ENCODE measurements at places on chromosomes 7 and 10.

DNA sequence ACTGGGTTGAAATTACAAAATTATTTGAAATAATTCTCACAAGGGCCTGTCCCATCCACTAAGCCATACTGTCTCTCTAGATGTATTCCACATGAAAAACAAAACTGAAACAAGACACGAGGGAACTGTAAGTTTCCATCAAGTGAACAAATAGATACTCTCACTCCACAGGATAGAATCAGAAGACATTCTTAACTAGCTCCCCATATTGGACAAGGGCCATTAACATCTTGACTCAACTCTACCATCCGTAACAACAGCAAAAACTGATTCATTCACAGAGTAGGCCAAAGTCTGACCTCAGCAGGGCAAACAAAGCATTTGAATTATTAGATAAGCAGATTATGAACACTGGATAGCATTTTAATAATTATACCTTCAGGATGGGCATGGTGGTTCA is 29.1 kb downstream of the UBE2H start:
- DNase-seq: no peak

GRCh38 chr10:110480387-110480786 is 17.3 kb upstream of the DUSP5 start:
- DNase-seq: no peak

DNA sequence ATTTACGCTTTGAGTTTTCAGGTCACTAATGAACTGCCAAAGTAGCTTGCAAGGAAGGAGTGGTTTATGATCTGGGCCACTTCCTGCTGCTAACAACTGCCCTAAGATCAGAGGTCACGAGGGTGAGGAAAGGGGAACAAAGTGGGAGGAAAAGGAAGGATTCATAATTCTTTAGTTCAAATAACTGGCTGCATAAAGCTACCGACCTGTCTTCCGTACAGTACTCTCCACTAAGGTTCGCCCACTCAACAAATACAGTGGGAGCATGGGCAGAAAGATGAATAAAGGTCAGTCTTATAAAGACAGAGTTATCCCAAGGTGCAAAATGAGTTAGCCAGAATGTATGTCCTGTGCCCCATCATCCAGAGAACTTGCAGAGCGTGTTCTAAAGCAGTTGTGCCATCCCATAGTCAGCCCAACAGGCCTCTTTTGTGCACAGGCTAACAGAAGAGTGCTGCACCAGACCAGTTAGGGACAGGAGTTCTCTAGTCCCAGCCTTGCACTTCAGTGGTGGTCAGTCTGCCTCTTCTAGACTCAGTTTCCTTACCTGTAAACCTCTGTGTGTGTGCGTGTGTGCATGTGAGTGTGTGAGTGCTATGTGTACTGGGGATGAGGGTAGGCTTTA is 65.9 kb downstream of the CREB3L2 start:
- no peak for DNase-seq

GRCh38 chr10:116720668-116721546 is 21.5 kb downstream of the HSPA12A start:
- peak; percentile 26 for DNase-seq

- DNase-seq: no peak
Observed at GRCh38 chr7:25427721-25428120, 199.4 kb upstream of the NPVF start.

GRCh38 chr7:69412331-69413146 is 185.7 kb upstream of the AUTS2 start:
- DNase-seq: no peak

DNA sequence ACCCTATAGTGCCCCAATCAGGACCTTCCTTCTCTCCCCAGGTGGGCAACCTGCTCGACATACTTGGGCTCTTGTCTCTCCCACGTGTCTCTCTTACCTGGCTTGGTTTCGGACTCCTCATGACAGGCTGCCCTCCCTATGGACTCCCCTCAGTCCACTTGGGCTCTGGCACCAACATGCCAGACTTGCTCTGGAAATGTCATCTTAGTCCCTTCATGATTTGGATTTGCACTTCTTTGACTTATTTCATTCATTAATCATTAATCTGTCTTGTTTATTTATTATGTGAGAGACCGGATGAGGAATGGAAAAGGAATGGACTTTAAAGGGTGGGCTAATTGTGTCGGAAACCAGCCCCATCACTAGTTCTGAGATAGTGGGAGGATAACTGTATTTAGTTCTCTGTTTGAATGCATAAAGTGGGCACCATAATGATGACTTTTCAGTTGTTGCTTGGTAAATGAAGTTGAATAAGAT is 108.0 kb downstream of the SND1 start:
- DNase-seq: no peak

GRCh38 chr7:154899862-154900261 is 103.1 kb downstream of the PAXIP1 start:
- no peak for DNase-seq

- DNase-seq: no peak
Observed at GRCh38 chr10:88291289-88292184, 291.6 kb downstream of the RNLS start.

- no peak for DNase-seq
Observed at GRCh38 chr7:21011153-21011552, 224.5 kb upstream of the SP8 start.

DNA sequence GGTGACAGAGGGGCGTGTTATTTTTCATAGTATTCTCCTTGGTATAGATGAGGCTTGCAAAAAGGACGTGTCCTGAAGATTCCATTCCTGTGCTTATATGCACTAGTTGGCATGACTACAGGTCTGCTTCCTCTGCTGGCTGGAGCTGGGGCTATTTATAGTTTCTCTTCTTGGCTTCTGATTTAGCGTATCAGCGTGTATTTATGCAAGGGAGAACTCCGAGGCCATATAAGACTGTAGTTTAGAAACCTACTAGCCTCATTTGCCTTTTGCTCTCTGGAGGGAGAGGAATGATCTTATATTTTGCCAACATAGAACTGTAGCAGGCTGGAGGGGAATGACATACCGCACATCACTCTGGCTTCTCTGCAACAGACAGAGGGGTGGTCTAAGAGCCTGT is 39.7 kb downstream of the CACNB2 start:
- no peak for DNase-seq

DNA sequence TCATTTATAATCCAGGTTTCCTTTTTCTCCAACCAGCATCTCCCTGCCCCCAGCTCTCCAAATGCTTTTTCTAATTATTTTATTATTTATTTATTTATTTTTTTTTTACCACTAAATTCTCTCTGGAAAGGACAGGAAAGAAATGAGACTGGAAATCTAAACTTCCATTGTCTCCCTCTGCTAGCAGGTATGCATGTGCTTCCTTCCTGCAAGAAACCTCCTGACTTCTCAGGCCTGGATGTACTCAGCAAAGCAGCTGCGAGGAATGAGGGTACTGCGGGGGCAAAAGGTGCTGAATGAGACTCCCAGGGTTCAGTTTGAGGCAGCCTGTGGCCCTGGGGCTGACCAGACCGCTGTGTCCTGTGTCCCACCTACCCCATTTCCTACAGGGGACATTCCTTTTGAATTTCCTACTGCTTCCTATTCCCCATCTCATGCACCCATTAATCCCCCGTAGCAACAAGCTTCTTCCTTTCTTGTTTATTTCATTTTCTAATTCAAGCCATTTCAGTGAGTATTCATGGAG is 324.6 kb upstream of the IGFBP3 start:
- no peak for DNase-seq

DNA sequence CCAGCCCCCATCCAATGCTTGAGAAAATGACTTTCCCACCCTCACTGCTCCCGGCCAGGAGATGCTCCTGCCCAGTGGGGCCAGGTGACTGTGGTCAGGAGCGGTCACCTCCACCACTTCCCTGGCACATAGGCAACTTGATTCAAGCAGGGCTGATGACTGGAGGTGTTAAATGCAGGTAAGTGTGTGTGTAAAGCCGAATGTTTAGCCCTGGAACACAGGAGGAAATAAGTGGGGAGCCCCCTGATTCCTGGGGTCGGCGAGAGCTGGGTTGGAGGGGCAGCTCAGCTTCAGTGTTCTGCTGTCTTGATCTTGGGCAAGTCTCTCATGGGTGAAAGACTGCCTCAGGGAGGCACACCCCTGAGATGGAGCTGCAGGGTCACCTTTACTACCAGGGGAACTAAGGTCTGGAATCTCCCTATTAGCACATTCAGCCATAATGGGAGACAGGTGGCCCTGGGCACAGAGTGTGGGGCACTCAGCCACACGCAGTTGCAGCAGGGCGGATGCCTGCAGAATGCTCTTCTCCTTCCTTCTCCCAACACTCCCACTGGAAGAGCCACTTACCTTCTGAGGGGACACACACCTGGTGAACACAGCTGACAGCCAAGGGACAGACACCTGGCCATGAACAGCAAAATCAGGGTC is 124.1 kb downstream of the PTPN20 start:
- no peak for DNase-seq

GRCh38 chr10:75646916-75647315 is 215.5 kb downstream of the LRMDA start:
- DNase-seq: no peak

DNA sequence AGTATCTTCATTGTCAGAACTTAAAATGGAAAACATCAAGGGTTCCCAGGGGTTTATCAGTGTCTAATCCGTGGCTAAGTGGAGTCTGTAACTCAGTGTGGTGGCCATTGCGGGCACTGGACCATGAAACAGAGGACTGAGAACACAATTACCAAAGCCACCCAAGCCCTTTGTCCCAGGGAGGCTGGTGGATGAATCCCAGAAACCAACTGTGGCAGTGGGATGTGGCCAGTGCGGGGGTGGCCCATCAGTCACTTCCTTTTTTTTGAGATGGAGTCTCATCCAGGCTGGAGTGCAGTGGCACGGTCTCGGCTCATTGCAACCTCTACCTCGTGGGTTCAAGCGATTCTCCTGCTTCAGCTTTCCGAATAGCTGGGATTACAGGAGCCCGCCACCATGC is 61.8 kb downstream of the TACC2 start:
- DNase-seq: no peak

DNA sequence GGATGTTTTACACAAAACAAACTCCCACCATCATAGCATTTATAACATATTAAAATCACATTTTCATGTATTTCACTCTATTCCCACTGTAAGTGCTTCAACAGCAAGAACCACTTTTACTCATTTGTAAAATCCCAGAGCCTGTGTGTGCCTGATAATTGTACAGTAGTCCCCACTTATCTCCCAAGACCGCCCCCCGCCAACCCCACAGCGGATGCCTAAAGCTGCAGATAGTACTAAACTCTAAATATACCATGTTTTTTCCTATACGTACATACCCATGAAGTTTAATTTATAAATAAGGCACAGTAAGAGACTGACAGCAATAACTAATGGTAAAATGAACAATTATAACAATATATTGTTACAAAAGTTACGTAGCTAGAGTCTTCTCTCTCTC is 33.5 kb downstream of the EZH2 start:
- no peak for DNase-seq

DNA sequence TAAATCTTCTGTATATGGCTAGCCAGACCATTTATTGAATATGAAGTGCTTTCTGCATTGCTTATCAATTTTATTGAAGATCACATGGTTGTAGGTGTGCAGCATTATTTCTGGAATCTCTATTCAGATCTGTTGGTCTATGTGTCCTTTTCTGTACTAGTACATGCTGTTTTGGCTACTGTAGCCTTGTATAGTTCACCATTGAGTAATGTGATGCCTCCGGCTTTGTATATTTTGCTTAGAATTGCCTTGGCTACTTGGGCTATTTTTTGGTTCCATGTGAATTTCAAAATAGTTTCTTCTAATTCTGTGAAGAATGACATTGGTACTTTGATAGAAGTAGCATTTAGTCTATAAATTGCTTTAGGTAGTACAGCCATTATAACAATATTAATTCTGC is 1187.2 kb downstream of the XPNPEP1 start:
- DNase-seq: no peak

DNA sequence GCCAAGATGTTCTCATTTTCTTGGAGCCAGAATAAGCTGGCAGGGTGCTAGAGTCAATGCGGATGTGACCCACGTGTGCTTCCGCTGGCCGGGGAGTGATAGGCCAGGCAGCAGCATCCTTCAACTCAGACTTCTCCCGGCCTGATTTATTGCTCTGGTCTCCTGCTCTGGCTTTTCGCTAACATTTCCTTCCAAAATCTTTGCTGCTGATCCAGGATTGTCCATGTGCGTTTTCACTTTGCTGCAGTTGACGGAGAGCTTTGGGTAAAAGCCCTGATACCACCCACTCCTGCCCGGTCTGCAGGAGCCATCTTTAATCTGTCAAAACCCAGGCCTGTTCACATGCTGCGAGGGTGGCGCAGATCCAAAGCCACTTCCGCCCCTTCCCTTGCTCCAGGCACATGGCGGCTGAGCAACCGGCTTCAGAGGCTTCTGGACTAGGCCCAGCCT is 106.8 kb downstream of the CYP26A1 start:
- DNase-seq: no peak

DNA sequence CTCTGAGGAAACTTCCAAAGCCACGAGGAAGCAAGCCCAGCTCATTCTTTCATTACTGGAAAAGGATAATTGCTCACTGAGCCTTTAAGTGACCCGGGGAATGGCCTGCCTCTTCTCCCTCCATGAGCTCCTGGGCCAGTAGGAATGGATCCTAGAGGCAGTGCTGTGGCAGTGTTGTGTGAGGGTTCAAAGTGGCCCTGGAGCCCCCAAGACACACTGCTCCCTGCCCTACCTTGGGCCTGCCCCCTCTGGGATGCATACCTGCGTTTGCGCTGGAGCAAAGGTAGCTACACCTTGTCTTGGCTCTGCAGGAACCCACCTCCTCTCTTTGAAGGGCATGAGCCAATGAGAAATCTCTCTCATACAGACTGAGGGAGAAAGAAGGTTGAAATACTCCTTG is 115.8 kb upstream of the ANLN start:
- no peak for DNase-seq

GRCh38 chr7:75943864-75944263 is 28.9 kb downstream of the POR start:
- DNase-seq: no peak

GRCh38 chr10:26528715-26529393 is 90.7 kb downstream of the APBB1IP start:
- DNase-seq: no peak

- DNase-seq: peak; percentile 86
Observed at GRCh38 chr10:79195091-79195923, 126.5 kb downstream of the ZMIZ1 start.

DNA sequence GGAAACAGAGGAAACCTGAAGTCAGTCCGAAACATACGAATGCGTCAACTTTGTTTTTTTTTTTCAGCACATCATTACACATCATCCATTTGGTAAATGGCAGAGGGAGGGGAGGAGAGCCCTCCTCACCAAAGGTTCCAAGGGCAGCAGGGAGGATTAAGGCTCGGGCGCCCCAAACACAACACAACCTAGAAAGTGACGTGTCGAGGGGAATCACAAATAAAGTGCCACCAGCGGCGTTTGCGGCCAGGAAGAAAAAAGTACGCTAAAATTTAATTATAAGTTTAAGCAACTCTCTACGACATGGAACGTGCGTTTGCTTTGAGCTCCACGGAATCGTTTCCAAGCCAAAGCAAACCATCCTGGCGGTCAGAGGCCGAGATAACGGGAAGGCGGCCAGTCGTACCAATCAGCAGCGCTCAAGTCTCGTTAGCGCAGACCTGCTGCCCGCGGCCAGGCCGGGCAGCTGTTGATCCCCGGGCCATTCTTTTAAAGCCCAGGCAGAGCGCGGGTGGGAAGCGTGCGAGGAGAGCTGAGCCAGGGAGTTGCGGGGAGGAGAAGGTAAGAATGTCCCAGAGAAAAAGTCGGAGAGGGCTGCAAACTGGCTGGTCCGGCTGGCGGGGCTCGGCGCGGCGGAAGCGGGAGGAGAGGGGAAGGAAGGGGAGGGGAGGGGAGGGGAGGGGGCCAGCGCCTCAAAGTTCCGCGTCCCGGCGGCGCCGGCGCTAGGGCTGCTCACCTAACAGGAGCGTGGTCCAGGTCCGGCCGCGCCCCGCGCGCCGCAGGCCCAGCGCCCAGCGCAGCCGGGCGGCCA is 719 bp downstream of the DPY19L1 start:
- DNase-seq: peak; percentile 62

- DNase-seq: peak; percentile 22
Observed at GRCh38 chr10:120580918-120581895, 124.2 kb downstream of the PLPP4 start.
